Activated CD4-positive, alpha-beta memory T cell treated with anti-CD3 and anti-CD28 coated beads, Interleukin-2, amount 10 ng/mL, durations not matched to agents 7 days and 5 days (primary cell): ENCODE measurements at places on chromosomes 7 and 10.

GRCh38 chr7:138981332-138982203 is at the start of gene KIAA1549:
TSS of gene KIAA1549 (minus strand) at chr7:138981389. CDS start at chr7:138981269, 120 bp downstream.
- H3K27me3 ChIP-seq = peaks cover 48% of the 10 kb centered on the region
- peak; percentile 69 for DNase-seq
- no peaks in the 10 kb centered on the region for H3K36me3 ChIP-seq
- peaks cover 14% of the 10 kb centered on the region for H3K4me1 ChIP-seq

DNA sequence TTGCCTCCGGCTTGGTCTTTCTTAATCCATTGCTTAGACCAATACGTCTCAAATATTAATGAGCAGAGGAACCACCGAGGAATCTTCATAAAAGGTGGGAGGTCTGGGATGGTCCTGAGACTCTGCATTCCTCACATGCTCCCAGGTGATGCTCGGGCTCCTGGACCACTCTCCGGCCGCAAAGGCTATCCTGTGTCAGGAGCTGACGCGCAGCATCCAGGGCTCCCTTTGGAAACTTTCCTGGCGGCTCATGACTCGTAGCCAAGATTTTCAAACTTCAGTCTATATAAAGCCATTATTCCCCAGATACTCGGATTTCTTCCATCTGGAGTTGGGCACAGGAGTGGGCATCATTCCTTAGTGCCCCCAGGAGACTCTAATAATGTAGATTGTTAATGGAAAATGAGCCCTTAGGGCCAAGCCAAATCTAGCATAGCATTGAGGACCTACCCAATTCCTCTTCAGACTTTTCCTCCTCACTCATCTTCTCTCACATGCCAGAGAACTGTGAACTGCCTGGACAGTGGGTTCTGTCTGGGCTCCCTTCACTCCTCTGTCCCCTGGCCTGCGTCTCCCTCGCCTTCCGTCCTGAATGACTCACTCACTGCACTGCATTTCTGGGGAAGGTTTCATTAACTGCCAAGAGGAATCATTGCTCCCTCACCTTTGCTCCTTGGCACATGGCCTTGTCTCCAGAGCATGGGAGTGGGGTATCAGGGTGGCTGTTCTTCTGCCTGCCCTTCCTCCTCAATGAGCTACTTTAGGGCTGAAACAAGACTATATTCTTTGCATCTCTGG is 89.3 kb downstream of the MKI67 start:
- H3K36me3 ChIP-seq = no peaks in the 10 kb centered on the region
- H3K4me3 ChIP-seq = no peak overlapping the region
- DNase-seq = no peak
- no peak overlapping the region for H3K27ac ChIP-seq
- H3K27me3 ChIP-seq = peaks cover 2% of the 10 kb centered on the region
- H3K4me1 ChIP-seq = peaks cover 3% of the 10 kb centered on the region

DNA sequence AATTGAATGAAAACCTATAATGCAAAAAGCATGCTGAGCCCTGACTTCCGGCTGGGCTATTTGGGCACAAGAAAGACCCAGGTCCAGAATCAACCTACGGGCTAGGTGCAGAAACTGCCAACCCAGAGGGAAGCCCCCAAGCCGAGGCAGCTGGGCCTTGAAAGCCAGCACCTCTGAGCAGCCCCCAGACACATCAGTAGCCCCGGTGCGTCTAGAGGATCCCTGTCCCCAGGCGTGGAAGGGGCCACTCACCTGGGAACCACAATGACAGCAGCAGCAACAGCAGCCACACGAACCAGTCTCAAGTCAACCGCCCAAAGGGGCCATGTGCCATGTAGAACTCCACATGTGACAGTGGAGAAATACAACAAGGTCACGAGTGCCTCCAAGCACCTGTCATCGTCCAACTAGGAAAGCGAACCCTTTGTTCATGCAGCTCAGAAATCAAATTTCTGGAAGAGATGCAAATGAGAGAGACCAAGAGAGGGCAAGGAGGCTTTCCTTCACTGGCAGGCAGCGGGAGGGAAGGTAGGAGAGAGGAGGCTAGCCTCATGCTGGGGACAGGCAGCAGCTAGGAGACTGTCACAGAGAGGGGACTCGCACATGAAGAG is 57.5 kb upstream of the CHST15 start:
- H3K4me3 ChIP-seq = no peak overlapping the region
- DNase-seq = no peak
- H3K27me3 ChIP-seq = peaks cover 9% of the 10 kb centered on the region
- H3K4me1 ChIP-seq = peaks cover 7% of the 10 kb centered on the region
- H3K27ac ChIP-seq = no peak overlapping the region
- peaks cover 3% of the 10 kb centered on the region for H3K36me3 ChIP-seq

GRCh38 chr10:33315891-33316290 is 18.6 kb downstream of the NRP1 start:
- DNase-seq = no peak
- no peaks in the 10 kb centered on the region for H3K4me1 ChIP-seq
- peaks cover 2% of the 10 kb centered on the region for H3K27me3 ChIP-seq
- H3K4me3 ChIP-seq = no peak overlapping the region
- H3K27ac ChIP-seq = no peak overlapping the region

DNA sequence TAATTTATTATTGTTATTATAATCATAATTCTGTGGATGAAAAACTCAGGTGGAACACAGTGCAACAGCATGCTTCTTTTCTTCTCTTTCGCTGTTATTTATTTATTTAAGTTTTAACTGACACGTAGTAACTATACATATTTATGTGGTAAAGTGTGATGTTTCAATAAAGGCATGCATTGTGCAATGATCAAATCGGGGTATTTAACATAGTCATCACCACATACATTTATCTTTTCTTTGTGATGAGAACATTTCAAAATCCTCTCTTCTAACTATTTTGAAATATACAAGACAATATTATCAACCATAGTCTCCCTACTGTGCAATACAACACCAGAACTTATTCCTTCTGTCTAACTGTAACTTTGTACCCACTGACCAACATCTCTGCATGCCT is 152.5 kb upstream of the LYZL1 start:
- no peaks in the 10 kb centered on the region for H3K4me1 ChIP-seq
- no peak overlapping the region for H3K27ac ChIP-seq
- no peak for DNase-seq
- H3K27me3 ChIP-seq = peaks cover 4% of the 10 kb centered on the region
- no peak overlapping the region for H3K4me3 ChIP-seq

- no peaks in the 10 kb centered on the region for H3K27me3 ChIP-seq
- no peak overlapping the region for H3K4me3 ChIP-seq
- no peaks in the 10 kb centered on the region for H3K36me3 ChIP-seq
Measured at GRCh38 chr7:137196648-137197047, 146.9 kb downstream of the PTN start.

- peak overlapping the region; percentile 69 for H3K27ac ChIP-seq
- peaks cover 61% of the 10 kb centered on the region for H3K4me1 ChIP-seq
- H3K27me3 ChIP-seq = peaks cover 4% of the 10 kb centered on the region
- peak overlapping the region; percentile 1 for H3K4me3 ChIP-seq
Measured at GRCh38 chr7:35729061-35729783, 34.3 kb upstream of the HERPUD2 start.

- H3K27me3 ChIP-seq = no peaks in the 10 kb centered on the region
- H3K36me3 ChIP-seq = no peaks in the 10 kb centered on the region
- H3K27ac ChIP-seq = no peak overlapping the region
- H3K4me1 ChIP-seq = no peaks in the 10 kb centered on the region
- H3K4me3 ChIP-seq = no peak overlapping the region
Measured at GRCh38 chr10:106636766-106637491, 527.6 kb downstream of the SORCS1 start.

DNA sequence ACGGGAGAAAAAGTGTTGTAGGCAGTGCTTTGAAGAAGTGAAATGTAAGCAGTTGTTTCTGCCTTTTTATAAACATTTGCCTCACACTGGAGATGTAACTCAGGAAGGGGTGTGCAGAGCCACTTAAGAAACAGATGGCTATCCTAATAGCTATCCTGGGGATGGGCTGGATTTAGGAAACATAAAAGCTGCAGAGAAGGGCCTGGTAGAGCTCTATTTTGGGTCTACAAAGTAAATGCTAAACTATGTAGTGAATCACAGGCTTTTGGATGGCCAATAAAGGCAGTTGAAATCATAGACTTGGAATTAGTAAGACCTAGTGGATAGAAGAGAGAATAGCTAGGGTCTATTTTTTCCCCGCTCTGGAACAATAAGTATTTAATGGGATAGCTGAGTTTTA is 79.9 kb upstream of the AGR3 start:
- no peaks in the 10 kb centered on the region for H3K27me3 ChIP-seq
- H3K4me1 ChIP-seq = no peaks in the 10 kb centered on the region
- H3K36me3 ChIP-seq = no peaks in the 10 kb centered on the region
- no peak for DNase-seq
- H3K4me3 ChIP-seq = no peak overlapping the region

DNA sequence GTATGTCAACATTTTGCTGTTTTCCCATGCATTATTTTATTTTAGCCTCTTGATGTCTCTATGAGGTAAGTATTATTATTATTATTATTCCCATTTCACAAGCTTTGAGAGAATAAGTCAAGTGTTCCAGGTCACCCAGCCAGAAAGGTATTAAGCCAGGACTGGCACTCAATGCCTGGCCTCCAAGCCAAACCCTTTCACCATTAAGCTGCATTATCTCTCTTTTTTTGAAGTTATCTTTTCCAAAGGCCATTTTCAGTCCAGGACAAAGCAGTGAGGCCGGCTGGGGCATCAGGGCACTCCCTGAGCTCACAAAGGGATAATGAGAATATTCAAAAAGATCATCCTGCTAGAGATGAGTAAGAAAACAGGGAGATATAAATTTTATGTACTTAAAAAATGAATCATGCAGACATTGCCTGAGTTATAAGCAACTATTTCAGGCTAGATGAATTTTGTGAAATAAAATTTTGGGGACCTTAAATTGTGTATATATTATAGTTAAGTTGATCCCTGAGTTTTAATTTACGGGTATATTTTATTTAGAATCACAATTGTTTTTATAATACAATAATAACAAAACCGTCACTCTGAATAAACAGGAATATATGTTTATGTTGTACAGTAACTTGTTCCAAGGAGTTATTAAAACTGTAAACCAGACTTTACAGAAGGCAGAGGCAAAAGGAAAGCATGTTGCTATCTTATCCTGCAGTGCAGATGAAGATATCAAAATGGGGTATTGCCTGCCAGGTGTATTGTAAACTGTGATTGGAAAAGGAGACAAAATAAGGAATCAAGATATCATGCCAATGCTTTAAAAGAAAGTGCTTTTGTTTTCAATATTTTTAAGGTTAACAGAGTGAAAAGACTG is 51.3 kb upstream of the CAV2 start:
- H3K4me3 ChIP-seq = no peak overlapping the region
- H3K27me3 ChIP-seq = peaks cover 20% of the 10 kb centered on the region
- no peaks in the 10 kb centered on the region for H3K36me3 ChIP-seq
- no peak overlapping the region for H3K27ac ChIP-seq

- H3K4me1 ChIP-seq = no peaks in the 10 kb centered on the region
- DNase-seq = no peak
- peaks cover 46% of the 10 kb centered on the region for H3K27me3 ChIP-seq
- H3K27ac ChIP-seq = no peak overlapping the region
- H3K36me3 ChIP-seq = no peaks in the 10 kb centered on the region
- H3K4me3 ChIP-seq = no peak overlapping the region
Measured at GRCh38 chr7:22219739-22220493, 137.0 kb downstream of the RAPGEF5 start.

GRCh38 chr10:15730341-15730740 is 10.6 kb upstream of the ITGA8 start:
- no peak overlapping the region for H3K27ac ChIP-seq
- H3K36me3 ChIP-seq = no peaks in the 10 kb centered on the region
- DNase-seq = no peak
- no peaks in the 10 kb centered on the region for H3K4me1 ChIP-seq

DNA sequence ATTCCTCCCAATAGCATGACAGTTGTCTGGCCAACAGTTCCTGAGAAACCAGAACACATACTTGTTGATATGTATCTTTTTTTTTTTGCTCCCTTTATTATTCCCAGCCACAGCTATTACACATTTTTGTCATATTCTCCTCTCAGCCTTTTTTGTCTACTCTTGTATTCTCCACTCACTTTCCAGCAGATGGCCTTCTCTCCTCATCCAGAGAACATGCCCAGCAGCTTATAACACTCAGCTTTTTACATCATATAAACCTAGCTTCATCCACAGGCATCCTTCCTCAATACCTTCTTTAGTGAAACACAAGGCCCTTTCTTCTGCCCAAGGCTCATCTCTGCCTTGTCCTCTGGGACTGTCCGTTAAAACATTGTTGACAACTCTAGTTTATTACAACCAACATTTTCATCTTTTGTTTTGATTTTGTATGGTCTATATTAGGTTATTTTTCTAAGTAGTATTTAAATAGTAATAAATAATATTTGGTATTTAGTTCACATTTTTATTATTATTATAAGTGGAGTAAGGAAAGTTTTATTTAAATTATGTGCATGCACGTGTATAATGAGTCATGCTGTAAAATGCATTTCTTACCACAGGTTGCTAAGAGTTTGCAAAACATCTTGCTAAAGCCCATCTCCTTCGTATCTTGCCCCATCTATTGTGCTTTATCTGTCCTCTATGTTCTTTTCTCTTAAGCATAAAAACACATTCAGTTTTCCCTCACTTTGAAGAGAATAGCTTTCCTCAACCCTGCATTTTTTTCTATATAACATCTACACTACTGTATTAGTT is 101.5 kb downstream of the ORC5 start:
- H3K36me3 ChIP-seq = no peaks in the 10 kb centered on the region
- H3K27me3 ChIP-seq = peaks cover 10% of the 10 kb centered on the region
- H3K4me1 ChIP-seq = no peaks in the 10 kb centered on the region
- H3K27ac ChIP-seq = no peak overlapping the region
- H3K4me3 ChIP-seq = no peak overlapping the region

- H3K4me3 ChIP-seq = no peak overlapping the region
- no peaks in the 10 kb centered on the region for H3K36me3 ChIP-seq
- no peaks in the 10 kb centered on the region for H3K27me3 ChIP-seq
- no peak overlapping the region for H3K27ac ChIP-seq
- no peaks in the 10 kb centered on the region for H3K4me1 ChIP-seq
- DNase-seq = no peak
Measured at GRCh38 chr7:10266976-10267375, 706.7 kb upstream of the PHF14 start.

DNA sequence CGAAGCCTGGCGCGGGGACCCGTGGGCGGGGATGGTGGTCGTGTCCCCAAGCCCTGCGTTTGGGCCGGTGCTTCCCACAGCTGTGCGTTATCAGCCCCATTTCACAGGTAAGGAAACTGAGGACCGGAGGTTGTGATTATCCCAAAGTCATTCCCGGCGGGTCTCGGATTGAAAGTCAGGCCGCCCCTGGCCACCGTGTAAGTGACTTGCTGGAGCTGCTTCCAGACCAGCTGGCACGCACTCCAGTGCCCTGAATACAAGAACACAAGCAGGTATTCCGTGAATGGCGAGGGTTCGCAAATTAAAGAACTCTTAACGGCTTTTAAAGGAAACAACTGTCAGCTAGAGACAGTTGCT is 675 bp upstream of the ATE1 start:
- no peak for DNase-seq
- peak overlapping the region; percentile 92 for H3K27ac ChIP-seq

GRCh38 chr10:94546049-94546900 is 687 bp downstream of the HELLS start:
- peaks cover 23% of the 10 kb centered on the region for H3K36me3 ChIP-seq
- H3K27ac ChIP-seq = peak overlapping the region; percentile 85
- peaks cover 42% of the 10 kb centered on the region for H3K4me1 ChIP-seq
- H3K27me3 ChIP-seq = peaks cover 3% of the 10 kb centered on the region
- peak overlapping the region; percentile 99 for H3K4me3 ChIP-seq

- no peaks in the 10 kb centered on the region for H3K27me3 ChIP-seq
- DNase-seq = no peak
- H3K36me3 ChIP-seq = no peaks in the 10 kb centered on the region
Measured at GRCh38 chr7:110204527-110204926, 886.4 kb upstream of the LRRN3 start.

- no peaks in the 10 kb centered on the region for H3K36me3 ChIP-seq
- H3K27ac ChIP-seq = no peak overlapping the region
- no peaks in the 10 kb centered on the region for H3K4me1 ChIP-seq
- no peak for DNase-seq
Measured at GRCh38 chr7:16743236-16743635, 10.3 kb upstream of the TSPAN13 start.
